ENCODE measurements at places on chromosomes 16 and 17.

GRCh38 chr16:81499576-81500380, 55.2 kb downstream of the CMIP start:
- DNase-seq = no peak

DNA sequence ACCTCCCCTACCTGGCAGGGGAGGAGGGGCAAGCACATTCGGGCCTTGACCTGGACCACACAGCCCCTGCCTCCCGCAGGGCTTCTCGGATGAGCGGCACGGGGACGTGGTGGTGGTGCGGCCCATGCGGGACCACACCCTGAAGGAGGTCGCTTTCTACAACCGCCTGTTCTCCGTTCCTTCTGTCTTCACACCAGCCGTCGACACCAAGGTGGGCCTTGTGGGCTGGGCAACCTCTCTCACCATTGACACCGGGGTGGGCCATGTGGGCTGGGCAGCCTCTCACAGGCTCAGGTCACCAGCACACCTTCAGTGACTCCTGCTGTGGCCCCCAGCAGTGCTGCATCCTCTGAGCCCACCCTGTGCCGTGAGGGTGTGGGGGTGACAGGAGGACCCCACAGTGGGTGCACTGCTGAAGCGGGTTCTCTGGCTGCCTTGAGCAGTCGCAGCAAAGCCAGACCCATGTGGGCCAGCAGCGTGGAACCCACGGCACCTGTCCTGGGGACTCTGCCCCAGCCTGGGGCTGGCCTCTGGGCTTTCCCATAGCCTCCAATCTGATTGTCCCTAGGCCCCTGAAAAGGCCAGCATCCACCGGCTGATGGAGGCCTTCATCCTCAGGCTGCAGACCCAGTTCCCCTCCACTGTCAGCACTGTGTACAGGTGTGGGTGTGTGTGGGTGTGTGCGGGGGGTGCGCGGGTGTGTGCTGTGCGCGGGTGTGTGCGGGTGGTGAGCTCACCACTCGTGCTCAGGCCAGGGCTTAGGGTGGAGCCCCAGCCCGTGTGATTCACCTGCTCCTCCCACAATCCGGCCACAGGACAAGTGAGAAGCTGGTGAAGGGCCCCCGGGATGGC, 7.5 kb downstream of the CTU2 start:
- DNase-seq = no peak

GRCh38 chr17:71753070-71753469, 367.8 kb upstream of the SOX9 start:
- DNase-seq = no peak

DNA sequence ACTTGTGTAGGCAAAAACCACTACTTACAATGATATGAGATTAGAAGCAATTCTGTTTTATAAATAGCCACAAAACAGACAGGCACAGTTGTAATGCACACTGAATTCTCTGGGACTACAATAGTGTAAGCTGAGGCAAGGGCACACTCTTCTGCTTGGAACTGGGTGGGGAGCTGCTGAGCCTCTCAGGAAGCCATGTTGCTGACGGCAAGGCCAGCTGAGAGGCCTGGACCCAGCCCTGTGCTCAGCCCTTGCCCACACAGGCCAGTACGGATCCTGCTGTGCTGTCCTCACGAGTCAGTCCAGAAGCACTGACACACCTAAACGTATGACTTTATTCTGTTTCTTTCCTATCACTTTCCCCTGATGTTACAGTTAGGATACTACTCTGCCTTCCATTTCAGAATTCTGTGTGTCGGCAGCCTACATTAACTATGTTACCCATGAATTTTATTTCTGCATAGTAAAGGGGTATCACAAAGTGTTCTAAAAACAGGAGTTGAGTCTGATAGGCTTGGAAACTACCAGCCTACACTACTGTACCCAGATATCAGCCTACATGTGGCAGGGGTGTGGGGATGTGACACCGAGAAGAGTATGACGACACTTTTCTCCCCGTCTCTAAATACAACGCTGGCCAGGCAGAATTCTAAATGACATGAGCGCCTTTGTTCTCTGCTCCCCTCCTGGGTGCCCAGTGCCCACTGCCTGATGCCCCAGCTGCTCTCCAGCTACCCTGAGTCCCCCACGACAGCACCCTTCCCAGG, 41.1 kb upstream of the FAAP100 start:
- no peak for DNase-seq

GRCh38 chr17:29760279-29761039, 137.7 kb upstream of the CORO6 start:
- no peak for DNase-seq

- no peak for DNase-seq
These were observed 14.4 kb upstream of the DHRS7C start for GRCh38 chr17:9805769-9806168.
